NCI-H524 treated with DMSO at 0.1 percent for 48 hours (cell line): ENCODE measurements at places on chromosomes 13 and 19.

- no peak for DNase-seq
Observed at GRCh38 chr19:28726533-28727479, 486.1 kb downstream of the UQCRFS1 start.

DNA sequence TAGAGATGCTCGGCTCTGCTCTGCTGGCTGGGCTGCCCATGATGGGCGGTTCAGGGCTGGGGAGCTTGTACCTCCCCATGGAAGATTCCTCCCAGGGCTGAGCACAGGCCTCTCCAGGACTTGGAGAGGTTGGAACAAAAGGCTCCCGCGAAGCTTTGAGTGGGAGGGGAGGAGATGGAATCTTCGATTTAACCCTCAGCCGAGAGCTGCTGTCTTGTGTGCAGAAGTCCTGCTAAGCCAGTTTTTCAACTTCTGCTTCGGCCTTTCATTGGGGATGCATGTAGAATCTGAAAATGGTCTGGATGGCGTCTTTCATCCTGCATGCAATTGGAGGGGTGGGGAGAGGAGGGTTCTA is 163.3 kb downstream of the KDM4B start:
- DNase-seq: no peak

DNA sequence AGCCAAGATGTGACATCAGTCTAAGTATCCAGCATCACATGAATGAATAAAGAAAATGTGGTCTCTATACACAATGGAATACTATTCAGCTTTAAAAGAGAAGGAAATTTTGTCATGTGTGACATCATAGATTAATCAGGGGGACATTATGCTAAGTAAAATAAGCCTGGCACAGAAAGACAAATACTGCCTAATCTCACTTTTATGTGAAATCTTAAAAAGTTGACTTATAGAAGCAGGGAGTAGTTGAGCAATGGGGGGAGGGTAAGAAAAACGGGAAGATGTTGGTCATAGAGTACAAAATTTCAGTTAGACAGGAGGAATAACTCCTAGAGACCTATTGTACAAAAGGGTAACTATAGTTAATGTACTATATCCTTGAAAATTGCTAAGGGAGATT is 10.4 kb upstream of the LCP1 start:
- DNase-seq: no peak

DNA sequence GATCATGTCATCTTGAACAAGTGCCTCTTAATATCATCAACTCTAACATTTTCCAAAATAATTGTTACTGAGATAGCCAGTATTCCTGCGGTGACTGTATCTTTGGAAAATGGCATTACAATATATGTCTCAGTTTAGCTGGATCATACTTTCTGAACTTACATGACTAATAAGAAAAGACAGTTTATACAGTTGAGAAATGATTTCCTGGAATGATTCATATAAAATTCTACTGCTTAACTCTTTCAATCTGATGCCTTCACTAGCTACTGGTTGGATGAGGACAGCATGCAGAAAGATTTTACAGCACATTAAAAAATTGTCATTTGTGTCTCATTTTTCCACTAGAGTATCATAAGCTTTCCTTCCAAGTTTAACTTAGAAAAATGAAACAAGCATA is 302.1 kb downstream of the PCDH17 start:
- DNase-seq: no peak

GRCh38 chr13:95579303-95579702 is 26.8 kb downstream of the CLDN10 start:
- no peak for DNase-seq

- no peak for DNase-seq
Observed at GRCh38 chr13:28316129-28316528, 177.8 kb downstream of the PAN3 start.

DNA sequence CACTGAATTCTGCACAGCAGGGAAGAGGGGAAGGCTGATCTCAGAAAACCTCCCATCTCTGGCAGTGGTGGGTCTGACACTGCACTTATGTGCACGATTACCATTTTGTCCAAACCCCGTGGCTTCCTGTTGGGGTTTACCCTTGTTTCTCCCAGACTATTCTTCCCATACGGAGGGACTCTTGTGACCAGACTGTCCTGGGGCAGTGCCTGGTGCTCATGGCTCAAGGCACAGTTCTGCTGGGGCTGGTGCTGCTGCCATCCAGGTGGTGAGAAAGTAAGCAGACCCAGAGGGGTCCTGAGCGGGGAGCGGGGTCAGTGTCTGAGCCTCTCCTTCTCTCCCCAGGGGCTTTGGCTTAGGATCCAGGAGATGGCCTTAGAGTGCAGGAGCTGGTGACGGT is 5.1 kb upstream of the SIGLEC9 start:
- no peak for DNase-seq

GRCh38 chr13:95185851-95186250 is 115.4 kb downstream of the ABCC4 start:
- DNase-seq: no peak

- DNase-seq: no peak
Observed at GRCh38 chr13:51763486-51763885, 40.5 kb downstream of the DHRS12 start.

DNA sequence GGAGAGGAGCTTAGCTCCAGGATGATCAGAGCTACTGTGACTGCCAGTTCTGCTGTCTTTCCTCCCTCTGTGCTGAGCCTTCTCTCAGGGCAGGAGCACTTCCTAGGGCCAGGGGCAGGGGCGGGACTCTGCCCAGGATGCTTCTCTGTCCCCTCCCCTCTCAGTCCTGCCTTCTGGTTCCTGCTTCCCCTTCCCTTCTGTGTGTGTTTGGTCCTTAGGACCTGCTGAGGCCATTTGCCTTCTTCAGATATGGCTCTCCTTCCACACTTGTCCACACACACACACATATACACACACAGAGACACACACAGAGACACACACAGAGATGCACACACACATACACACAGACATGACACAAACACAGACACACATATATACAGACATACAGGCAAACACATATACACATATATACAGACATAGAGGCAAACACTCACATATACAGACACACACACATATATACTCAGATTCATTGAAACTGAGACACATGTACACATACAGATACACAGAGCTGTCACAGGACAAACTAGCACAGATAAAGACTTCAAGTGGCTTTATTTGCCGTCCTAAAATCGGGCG is 22.0 kb upstream of the CD177 start:
- DNase-seq: no peak

DNA sequence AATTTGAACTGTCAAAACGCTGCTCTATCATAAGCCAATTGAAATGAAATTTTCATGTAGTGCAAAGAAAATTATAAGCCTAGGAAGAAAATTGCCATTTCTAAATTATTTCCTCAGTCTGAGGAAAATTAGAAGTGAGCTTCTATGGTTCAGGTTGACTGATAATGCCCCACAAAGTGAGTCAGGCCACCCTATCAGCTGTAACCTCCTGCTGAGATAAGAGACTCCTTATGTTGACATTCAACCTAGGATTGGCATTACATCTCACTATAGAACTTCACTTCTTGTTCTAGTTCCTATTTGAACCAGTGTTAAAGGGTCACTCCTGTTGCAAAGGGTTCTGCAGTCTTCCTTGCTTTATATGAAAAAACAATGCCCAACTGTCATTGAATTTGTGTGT is 32.6 kb upstream of the RFC3 start:
- no peak for DNase-seq

GRCh38 chr13:75689686-75690085 is 53.6 kb downstream of the LMO7 start:
- DNase-seq: no peak

GRCh38 chr19:1312767-1313694 is 27.4 kb downstream of the EFNA2 start:
- no peak for DNase-seq

DNA sequence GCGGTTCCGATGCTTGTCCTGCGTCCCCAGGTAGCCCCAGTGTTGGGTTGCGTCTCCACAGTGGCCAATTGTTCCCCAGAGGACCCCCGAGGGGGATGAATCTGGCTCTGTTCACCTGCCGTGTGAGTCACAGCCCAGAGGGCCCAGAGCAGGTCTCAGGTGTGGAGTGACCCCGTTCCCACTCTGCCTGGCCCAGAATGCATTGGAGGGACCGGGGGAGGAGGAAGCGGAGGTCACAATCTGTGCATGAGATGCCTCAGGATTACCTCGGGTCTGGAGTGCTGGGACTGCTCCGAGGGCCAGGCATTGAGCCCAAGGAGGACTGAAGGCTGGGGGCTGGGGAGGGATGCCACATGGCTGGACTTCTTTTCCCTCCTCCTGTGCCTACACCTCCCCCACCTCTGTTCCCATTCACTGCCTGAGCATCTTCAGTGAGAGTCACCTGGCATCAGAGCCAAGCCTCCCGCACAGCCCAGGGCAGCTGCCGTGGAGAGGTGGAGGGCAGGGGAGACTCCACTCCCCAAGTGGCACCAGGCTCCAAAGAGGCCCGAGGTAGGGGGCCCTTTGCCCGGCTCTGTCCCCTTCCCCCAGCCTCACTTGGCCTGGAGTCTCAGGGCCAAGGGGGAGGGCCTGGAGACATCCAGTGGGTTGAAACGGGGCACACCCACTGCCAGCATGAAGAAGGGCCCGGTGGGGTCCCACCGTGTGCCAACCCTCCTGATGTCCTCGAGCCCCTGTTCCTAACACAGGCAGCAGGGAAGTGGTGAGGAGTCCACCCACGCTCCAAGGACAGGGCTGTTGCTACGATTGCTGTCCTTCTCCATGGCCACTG is 81.1 kb downstream of the CHST8 start:
- DNase-seq: no peak

DNA sequence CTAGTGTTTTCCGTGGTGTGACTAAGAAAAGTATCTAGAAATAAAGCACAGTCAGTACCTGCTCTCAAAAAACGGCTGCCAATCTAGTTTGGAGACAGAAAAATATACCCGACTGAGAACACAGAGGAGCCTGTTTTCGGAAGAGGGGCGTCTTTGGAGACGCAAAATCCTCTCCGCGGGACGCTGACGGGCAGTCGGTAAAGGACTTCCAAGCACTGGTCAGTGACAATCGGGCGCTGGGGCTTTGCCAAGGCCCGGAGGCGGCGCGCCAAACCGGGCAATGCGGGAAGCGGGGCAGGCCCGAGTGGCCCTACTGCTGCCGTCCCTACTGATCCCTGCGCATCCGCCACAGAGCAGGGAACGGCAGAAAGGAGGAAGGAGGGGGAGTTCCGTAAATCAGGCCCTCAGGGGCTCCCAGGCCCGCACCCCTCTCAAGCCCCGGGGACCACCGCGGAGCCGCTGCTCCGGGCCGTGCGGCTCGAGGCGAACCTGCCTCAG is 588 bp upstream of the DPY19L3 start:
- no peak for DNase-seq

GRCh38 chr13:98542568-98543377 is 34.1 kb downstream of the STK24 start:
- DNase-seq: no peak

DNA sequence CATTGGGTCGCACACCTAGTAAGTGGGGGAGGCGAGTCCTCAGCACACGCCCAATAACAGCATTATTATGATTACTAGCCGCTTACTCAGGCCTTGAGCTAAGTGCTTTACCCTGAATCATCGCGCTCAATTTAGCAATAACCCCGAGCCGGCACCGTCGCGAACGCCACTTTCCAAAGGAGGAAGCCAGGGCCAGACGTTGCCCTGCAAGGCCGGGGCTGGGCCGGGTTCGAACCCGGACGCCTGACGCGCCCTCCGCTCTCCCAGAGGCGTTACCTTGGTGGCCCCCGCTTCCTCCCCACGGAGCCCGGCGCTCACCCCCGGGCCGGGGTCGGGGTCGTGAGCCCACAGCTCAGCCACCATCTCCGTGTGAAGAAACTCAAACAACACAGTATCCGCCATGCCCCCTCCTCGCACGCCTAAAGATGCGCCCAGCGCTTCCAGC is at the start of gene TRAPPC6A:
Gene TRAPPC6A, minus strand, starts transcription at position 421 of the 445 bp plus-strand sequence. Its CDS starts 19 bp downstream, at position 402.
- no peak for DNase-seq

- no peak for DNase-seq
Observed at GRCh38 chr13:93309886-93310523, 83.4 kb downstream of the GPC6 start.

DNA sequence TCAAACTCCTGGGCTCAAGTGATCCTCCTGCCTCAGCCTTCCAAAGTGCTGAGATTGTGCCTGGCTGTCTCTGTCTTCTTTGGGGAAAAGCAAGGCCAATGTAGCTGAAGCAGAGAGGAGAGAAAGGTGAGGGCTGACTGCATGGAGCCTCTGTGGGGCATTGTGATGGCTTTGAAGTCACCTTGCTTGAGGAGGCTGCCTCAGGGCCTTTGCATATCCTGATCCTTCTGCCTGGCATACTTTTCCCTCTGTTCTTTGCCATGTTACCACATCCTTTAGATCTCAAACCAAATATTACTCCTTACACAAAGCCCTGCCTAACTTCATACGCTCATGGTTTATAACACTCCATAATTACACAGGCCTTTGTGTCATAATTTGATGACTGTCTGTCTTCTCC is 9.4 kb upstream of the PPP5C start:
- no peak for DNase-seq

DNA sequence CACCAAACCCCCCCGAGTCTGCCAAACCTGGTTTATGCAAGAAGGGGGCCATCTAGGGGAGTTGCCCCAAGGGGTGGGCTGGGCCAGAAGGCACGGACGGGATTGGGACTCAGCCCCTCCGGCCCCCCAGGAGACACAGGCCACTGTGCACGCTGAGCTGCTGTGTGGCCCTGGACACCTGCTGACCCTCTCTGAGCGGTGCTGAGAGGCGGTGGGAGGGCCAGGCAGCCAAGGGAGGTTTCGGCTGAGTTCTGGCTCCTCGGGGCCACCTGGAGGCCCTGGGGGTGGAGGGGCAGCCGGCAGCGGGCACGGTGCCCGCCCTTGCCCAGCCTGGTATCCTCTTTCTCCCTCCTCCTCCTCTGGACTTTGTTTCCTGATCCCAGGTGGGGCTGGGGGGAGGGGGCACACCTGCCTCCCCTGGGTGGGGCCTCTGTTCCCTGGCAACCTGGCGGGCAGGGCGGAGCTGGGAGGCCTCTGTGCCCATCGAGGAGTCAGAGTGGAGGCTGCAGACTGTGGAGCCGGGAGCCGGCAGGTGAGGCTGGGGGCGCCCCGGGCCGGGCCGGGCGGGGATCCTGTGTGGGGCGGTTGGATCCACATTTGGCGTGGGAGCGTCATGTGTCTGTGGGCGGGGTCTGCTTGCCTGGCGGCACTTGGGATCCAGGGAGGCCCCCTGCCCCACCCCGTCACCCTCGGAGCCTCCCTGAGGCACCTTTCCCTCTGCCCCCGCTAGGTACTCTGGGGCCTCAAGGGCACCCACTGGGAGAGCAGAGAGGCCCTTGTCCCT is at the start of gene MISP:
Gene MISP, plus strand, starts transcription at position 473 of the 784 bp plus-strand sequence. CDS start 5,835 bp downstream, outside the sequence.
- DNase-seq: no peak

DNA sequence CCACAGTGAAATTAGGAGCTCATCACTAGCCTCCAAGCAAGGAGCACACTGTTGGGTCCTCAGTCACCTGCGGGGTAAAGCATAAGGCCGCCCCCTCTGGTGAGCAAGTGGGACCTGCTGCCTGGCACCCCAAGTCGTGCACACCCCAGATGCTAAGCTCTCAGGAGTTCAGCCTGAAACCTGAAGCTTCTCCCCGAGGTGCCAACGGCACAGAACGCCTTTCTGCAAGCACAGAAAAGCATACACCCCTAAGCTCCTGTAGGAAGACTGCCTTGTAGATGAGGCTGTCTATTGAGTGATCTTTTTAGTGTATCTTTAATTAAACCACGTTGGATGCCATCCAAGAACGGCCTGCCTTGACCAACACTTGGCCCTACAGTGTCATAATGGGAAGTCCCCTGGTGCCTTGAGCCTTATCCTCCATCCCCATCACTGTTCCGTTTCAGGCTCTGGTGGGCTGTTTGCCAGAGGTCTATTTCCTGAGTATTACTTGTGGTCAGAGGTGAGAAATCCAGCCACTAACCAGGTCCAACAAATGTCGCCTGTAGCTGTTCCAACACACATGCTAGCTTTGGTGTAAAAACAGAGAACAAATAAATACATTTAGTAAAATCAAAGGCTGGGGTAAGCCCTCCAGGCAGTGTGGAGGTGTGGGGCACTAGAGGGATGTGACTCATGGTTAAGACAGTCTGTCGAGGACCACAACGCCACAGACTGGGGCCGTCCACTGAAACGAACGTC is 44.8 kb downstream of the C13orf42 start:
- DNase-seq: no peak
